ENCODE measurements at places on chromosomes 16 and 17.

DNA sequence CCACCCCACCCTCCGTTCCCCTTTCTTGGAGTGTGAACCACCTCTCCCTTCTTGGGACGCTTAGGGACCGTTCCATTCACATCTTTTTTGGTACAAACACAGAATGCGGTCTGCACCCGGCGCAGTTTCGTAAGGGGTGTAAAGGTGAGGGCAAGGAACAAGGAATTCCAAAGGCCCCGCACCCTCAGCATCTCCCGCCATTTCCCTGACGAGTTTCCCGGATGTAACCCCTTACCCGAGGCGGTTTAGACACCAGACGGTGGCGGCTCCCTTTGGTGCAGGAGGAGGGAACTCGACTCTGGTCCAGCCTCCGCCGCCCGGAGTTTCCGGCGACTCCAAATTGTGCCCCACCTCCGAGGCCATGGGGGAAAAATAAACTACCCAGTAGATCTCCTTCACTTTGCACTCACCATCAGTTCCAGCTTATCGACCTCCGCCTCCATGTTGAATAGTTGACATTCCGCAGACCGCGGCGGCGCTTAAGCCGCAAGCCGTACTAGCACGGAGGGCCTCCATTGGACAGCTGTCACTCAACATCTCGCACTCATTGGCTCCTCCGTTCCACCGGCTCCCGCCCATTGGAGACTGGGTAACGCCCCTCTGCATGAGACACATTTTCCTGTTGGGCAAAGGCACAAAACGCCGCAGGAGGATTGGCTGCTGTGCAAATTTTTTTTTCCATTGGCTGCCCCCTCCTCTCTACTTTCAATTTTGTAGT, at the start of gene SKA2:
SKA2 (minus strand) TSS at position 466 of the 718 bp plus-strand sequence; CDS start at position 443, 23 bp downstream.
- DNase-seq: no peak

DNA sequence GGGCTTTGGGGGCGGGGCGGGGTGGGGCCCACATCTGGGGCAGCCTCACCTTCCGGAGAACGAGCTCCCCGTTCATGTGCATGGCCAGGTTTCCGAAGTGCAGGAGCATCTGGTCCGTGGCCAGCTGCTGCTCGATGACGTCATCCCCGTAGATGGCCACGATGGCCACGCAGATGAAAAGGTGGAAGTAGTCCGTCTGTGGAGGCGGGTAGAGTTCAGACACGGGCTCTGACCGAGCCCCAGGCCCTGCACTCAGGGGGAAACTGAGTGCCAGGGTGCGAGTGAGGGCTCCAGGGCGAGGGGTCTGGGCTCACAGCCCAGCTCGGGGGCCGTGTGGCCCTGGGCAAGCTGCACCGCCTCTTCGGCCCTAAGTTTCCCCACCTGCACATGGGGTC, 93.7 kb downstream of the TBC1D16 start:
- no peak for DNase-seq

DNA sequence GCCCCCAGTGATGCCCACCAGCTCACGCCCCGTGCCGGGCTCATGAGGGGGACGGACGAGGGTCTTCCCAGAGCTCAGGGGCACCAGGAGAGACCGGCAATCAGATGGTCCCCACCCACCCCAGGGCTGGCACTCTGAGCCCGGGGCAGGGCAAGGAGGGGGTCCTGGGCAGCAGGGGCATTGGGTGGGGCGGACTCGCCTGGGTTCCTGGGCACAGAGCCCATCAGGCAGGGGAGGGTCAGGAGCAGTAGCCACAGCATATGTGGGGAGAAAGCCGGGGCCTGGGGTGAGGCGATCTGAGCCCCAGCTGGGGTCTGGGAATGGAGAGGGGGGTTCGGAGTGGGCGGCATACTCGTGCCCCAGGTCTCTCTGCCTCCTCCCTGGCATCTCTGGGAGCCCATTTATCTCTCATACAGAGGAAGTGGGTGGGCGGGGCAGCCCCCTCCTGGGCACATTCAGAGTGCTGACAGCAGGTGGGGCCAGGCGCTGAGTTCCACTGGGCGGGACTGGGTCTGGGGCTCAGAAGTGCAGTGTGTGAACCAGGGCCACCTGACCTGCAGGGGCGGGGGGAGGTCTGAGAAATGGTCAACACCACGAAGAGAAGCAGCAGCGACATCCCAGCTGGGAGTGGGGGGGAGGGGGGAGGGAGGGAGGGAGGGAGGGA, 20.5 kb upstream of the UBE2I start:
- no peak for DNase-seq

DNA sequence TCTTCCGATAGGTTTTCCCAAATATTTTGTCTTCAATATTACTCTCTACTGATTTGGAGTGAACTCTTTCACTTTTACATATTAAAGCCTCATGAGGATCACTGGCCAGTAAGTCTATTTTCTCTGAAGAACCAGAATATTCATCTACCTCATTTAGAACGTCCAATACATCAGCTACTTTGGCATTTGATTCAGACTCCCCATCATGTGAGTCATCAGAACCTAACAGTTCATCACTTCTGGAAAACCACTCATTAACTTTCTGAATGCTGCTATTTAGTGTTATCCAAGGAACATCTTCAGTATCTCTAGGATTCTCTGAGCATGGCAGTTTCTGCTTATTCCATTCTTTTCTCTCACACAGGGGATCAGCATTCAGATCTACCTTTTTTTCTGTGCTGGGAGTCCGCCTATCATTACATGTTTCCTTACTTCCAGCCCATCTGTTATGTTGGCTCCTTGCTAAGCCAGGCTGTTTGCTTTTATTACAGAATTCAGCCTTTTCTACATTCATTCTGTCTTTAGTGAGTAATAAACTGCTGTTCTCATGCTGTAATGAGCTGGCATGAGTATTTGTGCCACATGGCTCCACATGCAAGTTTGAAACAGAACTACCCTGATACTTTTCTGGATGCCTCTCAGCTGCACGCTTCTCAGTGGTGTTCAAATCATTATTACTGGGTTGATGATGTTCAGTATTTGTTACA, 30.9 kb downstream of the BRCA1 start:
- no peak for DNase-seq

DNA sequence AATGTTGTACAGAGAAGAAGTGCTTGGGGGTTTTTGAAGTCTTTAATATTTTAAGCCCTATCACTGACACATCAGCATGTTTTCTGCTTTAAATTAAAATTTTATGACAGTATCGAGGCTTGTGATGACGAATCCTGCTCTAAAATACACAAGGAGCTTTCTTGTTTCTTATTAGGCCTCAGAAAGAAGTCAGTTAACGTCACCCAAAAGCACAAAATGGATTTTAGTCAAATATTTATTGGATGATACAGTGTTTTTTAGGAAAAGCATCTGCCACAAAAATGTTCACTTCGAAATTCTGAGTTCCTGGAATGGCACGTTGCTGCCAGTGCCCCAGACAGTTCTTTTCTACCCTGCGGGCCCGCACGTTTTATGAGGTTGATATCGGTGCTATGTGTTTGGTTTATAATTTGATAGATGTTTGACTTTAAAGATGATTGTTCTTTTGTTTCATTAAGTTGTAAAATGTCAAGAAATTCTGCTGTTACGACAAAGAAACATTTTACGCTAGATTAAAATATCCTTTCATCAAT, 57.8 kb downstream of the HLF start:
- DNase-seq: no peak

GRCh38 chr16:75550211-75550662, 5.8 kb downstream of the TMEM231 start:
- DNase-seq: peak; percentile 83

DNA sequence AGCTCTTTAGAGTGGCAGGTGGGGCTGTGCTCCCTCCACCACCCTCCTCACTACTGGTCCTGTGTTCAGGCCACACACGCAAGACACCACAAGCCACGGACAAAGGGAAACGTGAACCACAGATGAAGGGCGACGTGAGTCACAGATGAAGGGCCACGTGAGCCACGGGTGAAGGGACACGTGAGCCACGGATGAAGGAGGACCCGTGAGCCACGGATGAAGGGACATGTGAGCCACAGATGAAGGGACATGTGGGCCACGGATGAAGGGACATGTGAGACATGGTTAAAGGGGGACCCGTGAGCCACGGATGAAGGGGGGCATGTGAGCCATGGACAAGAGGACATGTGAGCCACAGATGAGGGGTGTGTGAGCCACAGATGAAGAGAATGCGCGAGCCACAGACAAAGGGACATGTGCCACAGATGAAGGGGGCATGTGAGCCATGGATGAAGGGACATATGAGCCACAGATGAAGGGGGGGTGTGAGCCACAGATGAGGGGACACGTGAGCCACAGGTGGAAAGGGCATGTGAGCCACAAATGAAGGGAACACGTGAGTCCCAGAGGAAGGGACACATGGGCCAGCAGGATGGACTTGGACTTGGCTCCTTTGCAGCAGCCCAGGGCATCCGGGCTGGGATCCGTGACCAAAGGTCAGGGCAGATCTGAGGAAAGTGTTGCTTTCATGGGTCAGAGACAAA, 15.6 kb downstream of the ZNF469 start:
- DNase-seq: no peak

DNA sequence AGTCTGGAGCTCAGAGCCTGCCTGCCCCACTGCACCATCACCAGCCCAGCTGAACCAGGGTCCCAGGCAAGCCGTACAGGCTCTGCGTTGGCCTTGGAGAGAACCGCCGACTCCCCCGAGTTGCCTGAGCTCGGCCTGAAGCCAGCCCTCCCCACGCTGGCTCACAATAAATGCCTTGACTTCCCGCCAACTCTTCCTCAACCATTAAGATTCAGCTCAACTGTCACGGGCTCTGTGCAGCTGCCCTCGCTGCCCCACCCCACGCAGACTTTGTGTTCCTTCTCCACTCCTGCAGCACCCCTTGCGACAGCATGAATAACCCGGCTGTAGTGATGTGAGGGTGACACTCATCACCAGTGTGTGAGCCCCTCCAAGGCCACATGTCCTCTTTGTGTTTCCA, 4.8 kb upstream of the QPRT start:
- no peak for DNase-seq
